Transverse colon (tissue), 4 donors: ENCODE measurements at places on chromosomes 2 and 18. TPM values are rescaled to one million over a fixed set of nuclear protein-coding genes. Genes with fewer than 3 reads are reported as not detected.

DNA sequence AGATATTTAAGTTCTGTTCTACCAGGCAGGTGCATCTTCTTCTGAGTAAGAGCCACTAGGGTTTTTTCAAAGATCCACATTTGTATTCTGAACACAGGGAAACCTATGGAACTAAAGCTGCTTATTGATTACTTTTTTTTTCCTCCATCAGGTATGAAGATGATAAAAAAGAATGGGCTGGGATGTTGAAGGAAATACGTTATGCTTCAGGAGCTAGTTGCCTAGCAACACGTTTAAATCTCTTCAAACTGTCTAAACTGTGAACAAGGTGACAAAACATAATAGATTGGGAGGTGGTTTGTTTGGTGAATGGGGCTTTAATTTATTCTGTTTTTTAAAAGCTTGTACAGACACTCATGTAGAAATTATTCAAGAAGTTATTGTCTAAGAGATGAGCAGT, 15.9 kb downstream of the KLHL41 start:
- no peaks in the 10 kb centered on the region for H3K4me1 ChIP-seq
- no peak overlapping the region for H3K27ac ChIP-seq
- DNase-seq: no peak

DNA sequence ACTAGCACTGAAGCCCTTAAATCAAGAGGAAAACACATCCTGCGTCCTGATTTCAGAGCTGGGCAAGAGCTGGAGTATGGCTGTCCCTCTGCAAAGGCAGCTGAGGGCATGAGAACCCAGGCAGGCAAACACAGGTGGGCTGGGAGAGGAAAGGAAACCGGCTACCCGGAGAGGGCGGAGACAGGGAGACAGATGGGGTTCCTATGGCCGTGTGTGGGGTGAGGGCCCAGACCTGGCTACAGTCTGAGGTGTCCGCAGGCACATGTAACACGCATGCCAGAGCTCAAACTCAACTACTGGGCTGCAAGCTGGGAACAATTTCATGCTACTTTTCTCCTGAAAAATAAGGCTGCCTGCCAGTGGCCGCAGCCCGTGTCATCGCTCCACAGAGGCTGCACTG, 2.7 kb downstream of the COPS9 start:
- no peak overlapping the region for H3K27ac ChIP-seq
- H3K4me1 ChIP-seq: peaks cover 8% of the 10 kb centered on the region
- no peaks in the 10 kb centered on the region for H3K36me3 ChIP-seq
- no peaks in the 10 kb centered on the region for H3K27me3 ChIP-seq
- H3K4me3 ChIP-seq: no peak overlapping the region

Gene GPD2
- 161 TPM for total RNA-seq

DNA sequence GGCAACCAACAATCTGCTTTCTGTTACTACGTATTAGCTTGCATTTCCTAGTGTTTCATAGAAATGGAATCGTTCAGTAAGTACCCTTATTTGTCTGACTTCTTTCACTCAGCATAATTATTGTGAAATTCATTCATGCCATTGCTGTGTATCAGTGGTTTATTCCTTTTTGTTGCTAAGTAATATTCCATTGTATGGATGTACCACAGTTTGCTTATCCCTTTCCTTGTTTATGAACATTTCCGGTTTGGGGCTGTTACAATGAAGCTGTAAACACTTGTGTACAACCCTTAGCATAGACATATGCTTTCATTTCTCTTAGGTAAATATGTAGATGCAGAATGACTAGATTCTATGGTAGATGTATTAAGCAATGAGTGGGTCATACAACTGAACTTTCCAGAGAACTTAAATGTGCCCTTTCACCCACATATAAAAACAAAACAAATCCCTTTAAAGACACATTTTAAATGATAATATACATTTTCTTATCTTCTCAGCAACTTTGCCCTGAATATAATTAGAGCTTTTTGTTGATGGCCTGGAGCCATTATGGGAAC, 21.9 kb downstream of the FER1L5 start:
- DNase-seq: no peak
- H3K4me3 ChIP-seq: no peak overlapping the region
- H3K36me3 ChIP-seq: no peaks in the 10 kb centered on the region
- no peaks in the 10 kb centered on the region for H3K27me3 ChIP-seq
- H3K27ac ChIP-seq: no peak overlapping the region
- no peaks in the 10 kb centered on the region for H3K4me1 ChIP-seq

DNA sequence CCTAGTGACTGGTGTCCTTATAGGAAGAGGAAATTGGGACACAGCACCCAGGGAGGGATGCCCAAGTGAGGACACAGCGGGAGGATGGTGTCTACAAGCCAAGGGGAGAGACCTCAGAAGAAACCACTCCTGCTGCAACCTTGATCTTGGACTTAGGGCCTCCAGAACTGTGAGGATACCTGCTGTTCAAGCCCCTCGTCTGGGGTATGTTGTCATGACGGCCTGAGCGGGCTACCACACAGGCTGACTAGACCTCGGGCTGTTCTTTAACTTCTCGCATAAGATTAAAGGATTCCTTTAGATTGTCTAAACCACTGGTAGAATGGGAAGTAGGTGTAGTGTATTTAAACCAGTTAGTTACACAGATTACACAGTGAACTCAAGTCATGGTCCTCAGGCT, 138.3 kb downstream of the ASB1 start:
- DNase-seq: no peak
- H3K4me1 ChIP-seq: no peaks in the 10 kb centered on the region
- H3K27me3 ChIP-seq: no peaks in the 10 kb centered on the region
- H3K36me3 ChIP-seq: no peaks in the 10 kb centered on the region

DNA sequence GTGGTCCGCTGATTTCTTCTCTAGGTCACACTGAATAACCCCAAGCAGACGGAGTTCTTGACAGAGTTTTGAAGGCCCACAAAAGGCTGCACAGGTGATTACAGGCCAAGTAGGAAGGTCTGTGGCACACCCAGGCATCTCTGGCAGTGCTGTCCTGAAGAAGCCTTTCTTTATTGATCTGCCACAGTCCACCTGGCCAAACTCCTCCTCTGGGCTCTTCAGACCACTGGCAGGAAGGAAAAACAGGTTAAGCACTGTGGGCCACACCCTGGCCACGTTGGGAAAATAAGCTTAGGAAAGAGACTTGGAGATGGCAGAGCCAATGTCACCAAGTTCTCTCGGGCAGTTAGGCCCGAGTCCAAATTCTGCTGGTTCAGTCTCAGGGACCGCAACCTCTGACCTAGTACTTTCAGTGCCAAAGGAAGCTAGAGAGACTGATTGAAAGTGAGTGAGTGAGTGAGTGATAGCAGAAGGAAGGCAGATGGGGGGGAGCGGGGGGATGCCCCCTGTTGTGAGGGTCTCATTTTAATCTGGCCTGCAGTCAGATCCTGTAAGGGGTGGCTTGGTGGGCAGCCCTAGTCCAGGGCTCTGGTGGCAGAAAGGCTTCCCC, 102.9 kb downstream of the TGFA start:
- H3K27me3 ChIP-seq: no peaks in the 10 kb centered on the region
- H3K36me3 ChIP-seq: no peaks in the 10 kb centered on the region
- no peak for DNase-seq
- no peaks in the 10 kb centered on the region for H3K4me1 ChIP-seq
- H3K27ac ChIP-seq: no peak overlapping the region
- H3K4me3 ChIP-seq: no peak overlapping the region

GRCh38 chr2:54396107-54396506, 60.0 kb upstream of the SPTBN1 start:
- H3K27me3 ChIP-seq: no peaks in the 10 kb centered on the region
- no peak for DNase-seq
- no peak overlapping the region for H3K27ac ChIP-seq
- H3K36me3 ChIP-seq: no peaks in the 10 kb centered on the region

DNA sequence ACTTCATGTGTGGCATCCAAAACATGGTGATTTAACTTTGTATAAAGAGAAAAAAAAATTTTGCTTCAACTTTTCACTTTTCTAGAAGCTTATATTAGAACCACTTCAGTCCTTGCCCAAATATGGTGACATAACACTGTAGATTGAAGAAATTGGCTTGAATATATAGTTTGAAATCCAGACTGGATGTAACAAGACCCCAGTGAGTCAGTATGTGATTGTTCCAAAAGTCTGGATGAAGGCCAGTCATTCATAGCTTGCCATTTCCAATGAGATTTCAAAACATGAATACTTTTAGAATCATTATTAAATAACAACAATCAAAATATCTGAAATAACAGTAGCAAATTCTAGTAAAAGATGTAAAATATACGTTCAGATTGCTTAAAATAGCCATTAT, 104.8 kb upstream of the FN1 start:
- no peak overlapping the region for H3K27ac ChIP-seq
- no peak overlapping the region for H3K4me3 ChIP-seq
- no peaks in the 10 kb centered on the region for H3K27me3 ChIP-seq
- DNase-seq: no peak
- no peaks in the 10 kb centered on the region for H3K36me3 ChIP-seq

Gene STPG4
- total RNA-seq: not detected

GRCh38 chr2:197713271-197713670, 8.1 kb downstream of the MARS2 start:
- no peak overlapping the region for H3K4me3 ChIP-seq
- no peak overlapping the region for H3K27ac ChIP-seq
- H3K27me3 ChIP-seq: no peaks in the 10 kb centered on the region
- H3K4me1 ChIP-seq: no peaks in the 10 kb centered on the region
- no peak for DNase-seq

Gene COLEC12
- 7.8 TPM for total RNA-seq

- no peaks in the 10 kb centered on the region for H3K27me3 ChIP-seq
- H3K4me3 ChIP-seq: no peak overlapping the region
- DNase-seq: no peak
- H3K4me1 ChIP-seq: no peaks in the 10 kb centered on the region
- H3K27ac ChIP-seq: no peak overlapping the region
These were observed 131.5 kb downstream of the MAIP1 start for GRCh38 chr2:200086911-200087310.

GRCh38 chr2:147559070-147559725, 285.6 kb upstream of the ACVR2A start:
- peaks cover 7% of the 10 kb centered on the region for H3K4me1 ChIP-seq
- H3K36me3 ChIP-seq: no peaks in the 10 kb centered on the region
- DNase-seq: no peak
- H3K4me3 ChIP-seq: no peak overlapping the region
- no peak overlapping the region for H3K27ac ChIP-seq

Gene INO80C
- total RNA-seq: 18.7 TPM

Gene CDH7
- total RNA-seq: not detected

DNA sequence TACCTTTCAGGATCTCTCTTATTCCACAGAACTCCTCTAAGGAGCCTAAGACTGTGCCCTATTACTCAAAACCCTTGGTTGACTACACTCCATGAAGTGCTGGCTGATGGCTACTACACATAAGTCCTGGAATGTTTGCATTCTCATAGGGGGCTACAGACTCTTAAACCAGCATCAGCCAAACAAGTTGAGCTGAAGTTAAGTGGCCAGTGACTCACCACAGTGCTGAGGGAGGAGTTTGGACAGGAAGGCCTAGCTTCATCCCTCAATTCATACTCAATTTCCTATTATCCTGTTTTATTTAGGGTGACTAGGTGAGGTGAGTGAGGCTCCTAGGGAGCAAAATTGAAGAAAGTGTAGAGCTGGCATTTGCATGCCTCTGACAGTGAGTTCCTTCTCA, 246.7 kb downstream of the SMAD2 start:
- no peaks in the 10 kb centered on the region for H3K4me1 ChIP-seq
- no peak for DNase-seq
- H3K27ac ChIP-seq: no peak overlapping the region
- H3K4me3 ChIP-seq: no peak overlapping the region

Gene CIB4
- not detected for total RNA-seq

GRCh38 chr2:112168422-112169124, 30.4 kb downstream of the FBLN7 start:
- H3K4me3 ChIP-seq: no peak overlapping the region
- H3K4me1 ChIP-seq: no peaks in the 10 kb centered on the region
- DNase-seq: no peak
- H3K27ac ChIP-seq: no peak overlapping the region

DNA sequence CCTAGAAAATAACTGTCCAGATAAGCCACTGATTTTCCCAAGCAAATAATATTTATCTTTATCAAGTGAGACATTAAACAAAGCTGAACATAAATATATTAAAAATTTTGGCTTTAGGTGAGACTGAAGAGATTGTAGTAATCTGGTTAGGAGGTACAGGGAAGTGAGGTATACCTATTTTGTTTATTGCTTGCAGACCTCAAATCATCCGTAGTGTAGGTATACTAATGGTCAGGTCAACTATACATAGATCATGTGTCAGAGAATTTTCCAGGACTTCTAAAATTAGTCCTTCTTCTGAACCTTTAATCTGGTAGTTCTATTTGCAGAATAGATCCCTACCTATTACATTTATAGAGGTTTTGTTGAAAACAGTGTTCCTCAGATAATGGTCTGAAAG, 41.5 kb downstream of the SP140 start:
- H3K4me3 ChIP-seq: no peak overlapping the region

Gene SCN7A
- total RNA-seq: 22.2 TPM

DNA sequence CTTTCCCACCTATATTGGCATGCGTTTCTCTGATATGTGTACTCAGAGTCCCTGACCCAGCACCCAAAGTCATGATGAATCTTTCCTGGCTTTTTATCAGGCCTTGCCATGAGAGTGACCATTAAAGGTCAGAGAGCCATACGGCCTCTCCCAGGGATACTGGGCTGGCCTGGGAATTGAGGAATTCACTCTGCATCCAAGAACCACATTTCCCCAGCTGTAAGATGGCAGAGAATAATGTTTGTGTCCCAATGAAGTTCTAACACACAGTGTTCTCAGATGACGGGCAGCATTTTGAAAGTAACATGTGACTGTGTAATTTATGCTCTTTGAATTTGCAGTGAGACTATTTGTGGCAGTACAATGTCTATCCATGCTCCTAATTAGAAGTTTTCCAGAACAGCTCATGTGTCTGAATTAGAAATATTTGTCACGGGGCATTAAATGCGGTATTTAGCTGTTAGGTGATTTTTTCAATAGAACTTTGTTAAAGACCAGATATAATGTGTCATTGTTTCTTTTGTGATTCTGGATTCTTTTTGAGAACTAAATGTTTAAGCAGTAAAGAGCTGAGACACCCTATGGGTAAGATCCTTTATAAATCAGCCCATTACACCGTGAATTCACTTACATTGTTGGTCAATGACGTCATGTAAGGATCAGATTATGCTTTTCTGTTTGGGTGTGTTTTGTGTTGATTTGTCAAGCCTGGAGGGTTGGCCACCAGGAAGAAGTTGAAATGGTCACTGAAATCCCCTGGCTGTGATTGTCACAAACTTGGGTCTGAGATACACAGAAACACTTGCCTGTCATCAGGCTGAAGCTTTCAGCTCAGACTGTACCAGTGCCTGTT, 7.3 kb upstream of the SLC3A1 start:
- no peaks in the 10 kb centered on the region for H3K36me3 ChIP-seq
- H3K4me1 ChIP-seq: no peaks in the 10 kb centered on the region
- no peak overlapping the region for H3K4me3 ChIP-seq
- no peaks in the 10 kb centered on the region for H3K27me3 ChIP-seq
- peak overlapping the region; percentile 23 for H3K27ac ChIP-seq

Gene IL36G
- not detected for total RNA-seq

DNA sequence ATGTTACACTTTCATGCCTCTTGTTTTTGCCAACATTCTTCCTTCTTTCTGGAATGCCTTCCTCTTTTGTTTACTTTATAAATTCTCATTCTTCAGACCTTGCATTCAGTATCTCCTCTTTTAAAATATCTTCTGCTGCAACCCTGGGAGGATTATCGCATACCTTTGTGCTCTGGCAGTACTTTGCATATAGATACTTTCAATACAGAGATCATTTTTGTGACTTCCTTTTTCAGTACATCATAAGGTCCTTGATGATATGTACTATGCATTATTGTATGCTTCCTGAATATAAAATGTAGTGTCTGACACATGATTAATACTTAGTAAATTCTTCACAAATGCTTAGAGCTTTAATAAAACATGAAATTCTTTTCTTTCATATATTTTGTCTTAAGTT, 538.7 kb downstream of the TRIB2 start:
- no peak for DNase-seq
- no peak overlapping the region for H3K27ac ChIP-seq
- H3K4me1 ChIP-seq: no peaks in the 10 kb centered on the region
- H3K4me3 ChIP-seq: no peak overlapping the region
- H3K36me3 ChIP-seq: no peaks in the 10 kb centered on the region
